ENCODE measurements at places on chromosomes 16 and 17.

GRCh38 chr17:43588664-43589435, 42.7 kb upstream of the ETV4 start:
- DNase-seq = no peak

- DNase-seq = peak; percentile 23
These were observed 78.0 kb upstream of the ZNF750 start for GRCh38 chr17:82917699-82918345.

- DNase-seq = no peak
These were observed 7.5 kb upstream of the JUP start for GRCh38 chr17:41793784-41794539.

GRCh38 chr16:23306199-23307100, 4.3 kb downstream of the SCNN1B start:
- DNase-seq = no peak
